ENCODE measurements at places on chromosomes 11 and 22. TPM values are rescaled to one million over a fixed set of nuclear protein-coding genes. Genes with fewer than 3 reads are reported as not detected.

GRCh38 chr11:63680834-63681320 is 423 bp upstream of the RTN3 start:
- DNase-seq, result no peak

- DNase-seq, result no peak
Measured at GRCh38 chr22:45638197-45638596, 33.4 kb upstream of the ATXN10 start.

DNA sequence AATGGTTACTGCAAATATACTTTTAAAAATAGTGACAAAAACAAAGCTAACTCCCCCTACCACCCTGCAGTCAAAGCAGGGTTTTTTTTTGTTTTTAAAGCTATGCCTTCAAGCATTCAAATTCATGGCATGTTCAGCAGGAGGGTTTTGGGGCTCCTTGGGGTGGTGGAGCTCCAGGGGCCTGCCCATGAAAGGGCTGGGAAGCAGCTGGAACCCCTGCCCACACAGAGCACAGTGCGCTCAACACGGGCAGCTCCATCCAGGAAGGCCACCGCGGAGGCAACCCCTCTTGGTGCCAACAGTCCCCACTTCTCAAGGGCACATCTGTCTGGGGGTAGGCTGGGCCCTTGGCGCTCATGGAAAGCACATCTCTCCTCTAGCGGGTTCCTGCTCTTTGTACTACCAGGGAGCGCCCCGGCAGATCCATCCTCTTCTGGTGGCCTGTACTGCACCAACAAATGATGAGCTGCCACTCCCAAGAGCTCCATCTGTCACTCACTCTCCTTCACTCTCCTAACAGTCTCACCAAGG is 16.6 kb upstream of the PHLDA2 start:
- no peak for DNase-seq

Gene MMP27
- not detected for total RNA-seq

GRCh38 chr11:41955066-41955465 is 495.6 kb upstream of the LRRC4C start:
- DNase-seq, result no peak

DNA sequence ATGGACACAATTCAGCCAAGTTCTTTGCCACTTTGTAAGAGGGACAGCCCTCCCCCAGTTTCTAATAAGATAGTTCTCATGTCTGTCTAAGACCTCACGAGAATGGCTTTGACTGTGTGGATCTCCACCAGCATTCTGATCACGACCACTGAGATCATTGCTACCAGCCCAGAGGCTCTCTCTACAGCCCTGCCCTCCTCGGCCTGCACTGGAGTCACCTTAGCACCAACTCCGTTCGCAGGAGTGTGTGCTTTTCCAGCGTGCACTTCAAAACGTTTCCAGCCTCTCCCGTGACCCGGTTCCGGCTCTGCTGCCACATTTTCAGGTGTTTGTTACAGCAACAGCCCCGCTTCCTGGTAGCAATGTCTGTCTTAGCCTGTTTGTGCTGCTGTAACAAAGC is 26.2 kb downstream of the TSPAN32 start:
- DNase-seq, result no peak

Gene TMEM151A
- total RNA-seq, result not detected

DNA sequence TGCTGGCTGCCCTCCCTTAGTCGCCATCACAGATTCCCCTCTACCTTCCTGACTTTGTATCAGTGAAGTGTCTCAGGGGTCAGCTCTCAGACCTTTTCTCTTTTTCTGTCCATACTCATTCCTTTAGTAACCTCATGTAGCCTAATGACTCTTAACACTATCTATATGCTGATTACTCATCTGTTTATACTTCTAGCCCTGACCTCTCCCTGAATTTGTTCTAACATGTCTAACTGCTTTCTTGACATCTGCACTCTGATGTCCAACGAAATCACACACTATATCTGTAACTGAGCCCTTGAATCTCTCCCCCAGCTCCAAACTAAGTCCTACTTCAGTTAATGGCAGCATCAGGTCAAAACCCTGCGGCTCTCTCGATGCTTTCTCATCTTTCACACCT is 135.8 kb upstream of the TIMP3 start:
- no peak for DNase-seq

DNA sequence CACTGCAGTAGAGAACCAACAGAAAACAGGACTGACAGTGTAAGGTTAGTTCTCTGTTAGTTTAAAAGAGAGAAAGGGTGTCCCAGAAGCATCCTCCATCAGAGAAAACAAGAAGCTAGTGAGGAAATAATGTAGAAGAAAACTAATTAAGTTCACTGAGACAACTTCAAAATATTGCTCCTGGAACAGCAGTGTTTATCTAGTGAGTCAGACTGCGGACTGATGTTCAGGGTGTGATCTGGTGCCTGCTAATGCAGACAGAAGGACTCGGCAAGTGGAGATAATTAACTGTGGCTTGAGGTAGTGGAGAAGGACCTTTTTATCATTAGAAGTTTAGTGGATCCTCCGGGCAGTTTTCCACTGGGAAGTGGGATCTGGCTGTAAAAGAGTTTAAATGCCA is 55.4 kb downstream of the CDON start:
- DNase-seq, result peak; percentile 67

DNA sequence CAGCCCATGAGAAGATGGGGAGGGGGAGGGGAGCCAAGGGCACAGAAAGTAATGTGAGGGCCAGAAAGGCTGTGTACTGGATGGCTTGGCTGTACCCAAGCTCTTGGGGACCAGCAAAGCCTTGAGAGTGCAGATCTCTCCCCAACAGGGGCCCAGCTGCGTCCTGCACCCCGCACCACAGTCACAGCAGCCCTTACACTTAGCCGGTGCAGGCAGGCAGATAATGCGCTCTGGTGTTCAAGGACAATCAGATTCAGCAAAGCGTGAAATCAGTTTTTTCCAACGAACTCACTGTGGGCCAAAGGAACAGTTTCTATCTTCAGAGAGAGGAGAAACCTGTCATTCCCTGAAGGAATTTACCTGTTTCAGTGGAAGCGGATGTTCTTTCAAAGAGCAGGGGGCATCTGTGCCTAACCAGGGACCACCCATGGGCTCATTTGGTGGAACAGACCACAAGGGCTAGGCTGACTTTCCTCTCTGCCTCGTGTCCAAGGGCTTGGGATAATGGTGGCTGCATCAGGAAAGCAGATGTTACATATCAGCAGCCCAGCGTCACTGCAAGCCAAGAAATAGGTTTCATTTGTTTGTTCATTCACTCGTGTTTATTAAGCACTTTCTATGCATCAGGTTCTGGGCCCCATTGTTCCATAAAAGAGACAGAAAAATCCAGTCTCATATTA is 81.2 kb upstream of the SPON1 start:
- DNase-seq, result no peak

DNA sequence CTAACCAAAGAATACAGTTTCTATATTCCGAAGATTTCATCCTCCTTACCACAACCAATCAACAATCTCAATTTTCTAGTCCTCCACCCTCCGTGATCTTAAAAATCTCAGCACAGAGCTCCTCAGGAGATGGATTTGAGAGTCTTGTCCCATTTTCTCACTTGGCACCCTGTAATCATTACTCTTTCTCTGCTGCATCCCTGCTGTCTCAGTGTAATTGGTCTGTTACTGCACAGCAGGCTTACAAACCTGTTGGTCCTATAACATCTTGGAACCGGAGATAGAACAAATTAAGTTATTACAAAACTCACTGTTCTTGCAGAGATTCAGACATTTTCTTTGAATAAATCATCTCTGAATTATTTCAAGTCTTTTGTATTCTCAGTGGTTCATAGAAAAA is 1227.2 kb downstream of the JRKL start:
- DNase-seq, result no peak

- DNase-seq, result no peak
Measured at GRCh38 chr11:122033631-122034030, 82.4 kb downstream of the BLID start.

Gene GUCY1A2
- not detected for total RNA-seq

DNA sequence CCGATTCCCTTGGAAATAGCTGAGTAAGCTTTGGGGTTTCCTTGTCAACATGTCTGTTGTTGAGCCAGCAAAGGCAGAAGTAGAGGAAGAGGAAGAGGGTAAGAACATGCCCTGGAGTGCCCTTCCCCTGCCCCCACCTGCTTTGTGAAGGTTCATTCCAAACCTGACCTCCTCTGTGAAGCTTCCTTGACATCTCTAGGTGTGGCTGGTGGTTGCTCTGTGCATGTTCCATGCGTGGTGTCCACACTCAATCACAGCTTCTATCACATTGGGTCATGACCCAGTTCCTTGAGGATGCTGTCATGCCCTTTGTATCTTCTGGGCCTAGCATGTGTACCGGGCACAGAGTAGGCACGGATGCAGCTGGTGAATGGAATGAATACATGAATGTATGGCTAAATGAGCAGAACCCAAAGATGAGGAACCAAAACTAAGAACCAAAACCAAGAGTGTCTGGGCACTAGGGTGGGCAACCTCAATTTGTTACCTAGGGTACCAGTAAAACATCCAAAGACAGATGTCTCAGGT is 23.7 kb upstream of the FXYD6 start:
- no peak for DNase-seq

Gene KRTAP5-10
- total RNA-seq, result not detected

GRCh38 chr11:87351676-87352075 is 313.9 kb downstream of the TMEM135 start:
- DNase-seq, result peak; percentile 64

- DNase-seq, result peak; percentile 67
Measured at GRCh38 chr11:104164028-104164520, at the start of gene PDGFD. PDGFD (minus strand) TSS chr11:104164147.

DNA sequence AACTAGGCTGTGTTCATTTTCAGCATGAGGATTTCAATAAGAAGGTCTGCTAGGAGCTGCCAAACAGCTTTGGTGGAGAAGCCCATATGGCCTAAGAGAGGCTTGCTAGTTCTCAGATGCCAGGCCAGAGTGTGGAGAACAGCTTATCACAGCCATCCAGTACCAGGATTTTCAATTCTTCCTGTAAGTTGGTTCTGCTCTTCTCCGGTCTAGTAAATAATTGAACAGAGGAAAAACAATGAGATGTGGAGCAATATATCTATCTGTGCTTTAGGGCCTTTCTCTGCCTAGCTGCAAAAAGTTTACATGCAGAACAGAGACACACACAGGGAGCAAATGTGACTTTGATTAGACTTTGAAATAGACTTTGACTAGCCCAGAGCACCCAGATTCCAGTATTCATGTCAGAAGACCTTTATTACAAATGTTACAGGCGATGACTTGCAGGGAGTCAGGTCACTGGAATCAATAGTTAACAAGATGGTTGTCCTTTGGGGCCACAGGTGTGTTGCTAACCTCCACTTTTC is 19.8 kb upstream of the PPP2R1B start:
- no peak for DNase-seq

- no peak for DNase-seq
Measured at GRCh38 chr11:11032066-11032465, 174.2 kb upstream of the ZBED5 start.

DNA sequence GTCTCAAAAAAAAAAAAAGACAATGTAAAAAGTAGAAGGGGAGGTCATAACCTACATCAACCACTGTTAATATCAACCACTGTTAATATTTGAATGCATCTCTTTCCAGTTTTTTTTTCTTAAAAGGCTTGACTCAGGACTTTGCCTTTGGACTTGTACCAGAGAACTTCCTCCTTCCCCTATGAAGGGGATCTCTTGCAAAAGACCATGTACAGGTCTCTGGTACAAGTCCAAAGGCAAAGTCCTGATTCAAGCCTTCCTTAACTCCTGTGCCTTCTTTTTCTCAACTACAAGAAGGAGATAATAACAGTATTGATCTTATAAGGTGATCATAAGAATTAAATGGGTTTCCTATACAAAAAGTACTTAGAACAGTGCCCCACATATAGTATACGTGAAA is 563.5 kb downstream of the BUD13 start:
- no peak for DNase-seq

DNA sequence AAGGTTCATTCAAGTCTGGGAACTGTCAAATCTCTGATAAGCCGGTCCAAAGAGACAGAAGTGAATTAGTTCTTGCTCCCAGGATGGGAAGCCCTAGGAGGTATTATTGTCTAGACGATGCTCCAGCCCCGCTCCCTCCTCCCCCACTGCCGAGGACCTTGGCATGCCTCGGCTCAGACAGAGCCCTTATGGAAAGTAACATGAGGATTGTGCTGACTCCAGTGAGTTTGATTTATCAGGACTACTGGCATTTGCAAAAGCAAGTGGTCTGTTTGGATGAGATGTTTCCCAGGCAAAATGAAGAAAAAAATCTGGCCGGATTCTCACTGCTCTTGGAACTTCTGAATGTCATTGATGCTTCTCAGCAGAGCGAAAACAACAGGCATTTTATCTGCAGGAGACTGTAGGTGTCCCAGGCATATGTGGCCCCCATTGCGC is 341.0 kb downstream of the ETS1 start:
- DNase-seq, result no peak

Gene ANKK1
- not detected for total RNA-seq

GRCh38 chr11:122706291-122707088 is 51.0 kb downstream of the UBASH3B start:
- peak; percentile 90 for DNase-seq

- DNase-seq, result no peak
Measured at GRCh38 chr11:10990160-10990559, 132.3 kb upstream of the ZBED5 start.

- no peak for DNase-seq
Measured at GRCh38 chr11:116906479-116906878, 69.1 kb upstream of the APOA1 start.

DNA sequence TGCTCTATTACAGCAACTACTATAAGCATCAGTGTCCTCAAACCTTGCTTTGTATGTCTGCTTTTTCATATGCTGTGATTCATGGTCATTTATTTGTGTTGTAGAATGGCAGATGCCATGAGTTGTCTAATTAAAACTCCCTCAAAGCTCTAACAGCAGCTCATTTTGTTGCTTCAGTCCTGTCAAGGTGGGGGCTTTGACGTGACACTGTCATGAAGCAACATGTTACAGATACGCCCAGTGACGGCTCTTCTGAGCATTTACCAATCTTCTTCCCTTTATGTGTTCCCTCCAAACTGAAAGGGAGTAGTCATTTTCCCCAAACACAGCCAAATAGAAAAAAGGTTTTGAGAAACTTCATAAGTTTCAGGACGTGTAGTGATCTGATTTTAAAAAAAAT is 106.7 kb downstream of the DBX1 start:
- no peak for DNase-seq

Gene MAPK11
- total RNA-seq, result 7.0 TPM

- no peak for DNase-seq
Measured at GRCh38 chr11:11491014-11491413, 130.8 kb downstream of the GALNT18 start.

GRCh38 chr22:37244114-37244921 is at the start of gene RAC2:
RAC2 (minus strand) TSS chr22:37244269; CDS start chr22:37244148, 121 bp downstream.
- peak; percentile 73 for DNase-seq

- DNase-seq, result no peak
Measured at GRCh38 chr11:134656861-134657540, 245.0 kb upstream of the B3GAT1 start.

Gene PLEKHB1
- 10.6 TPM for total RNA-seq

Gene SYT13
- not detected for total RNA-seq

- DNase-seq, result no peak
Measured at GRCh38 chr11:83119216-83119615, 37.7 kb upstream of the PCF11 start.

Gene DDX10
- total RNA-seq, result 55.2 TPM

Gene RASSF10
- not detected for total RNA-seq

- no peak for DNase-seq
Measured at GRCh38 chr11:41050791-41051190, 408.7 kb downstream of the LRRC4C start.

Gene SYT7
- total RNA-seq, result 23.2 TPM

- no peak for DNase-seq
Measured at GRCh38 chr11:29623144-29623722, 393.6 kb downstream of the KCNA4 start.

Data from PC-3 (cell line).